ENCODE measurements at places on chromosomes 6 and 20. TPM values are rescaled to one million over a fixed set of nuclear protein-coding genes. Genes with fewer than 3 reads are reported as not detected.

UNC93A gene
- total RNA-seq, result not detected

ENPP5 gene
- not detected for total RNA-seq

FAM50B gene
- not detected for total RNA-seq

HLA-DPA1 gene
- 0.69 TPM for total RNA-seq

RBM24 gene
- 23.0 TPM for total RNA-seq

SLC22A7 gene
- not detected for total RNA-seq

ZNF165 gene
- 4.2 TPM for total RNA-seq

ZSCAN12 gene
- total RNA-seq, result 3.2 TPM

PLTP gene
- 17.7 TPM for total RNA-seq

MEP1A gene
- not detected for total RNA-seq

PGBD1 gene
- total RNA-seq, result 7.6 TPM

MDFI gene
- 0.54 TPM for total RNA-seq

BPIFB1 gene
- 0.10 TPM for total RNA-seq

RHAG gene
- 0.23 TPM for total RNA-seq

ACTL10 gene
- not detected for total RNA-seq

ZBTB46 gene
- 15.2 TPM for total RNA-seq

MYH7B gene
- 0.59 TPM for total RNA-seq

OLIG3 gene
- total RNA-seq, result not detected

GFOD1 gene
- total RNA-seq, result 0.62 TPM

ENPP1 gene
- total RNA-seq, result 6.8 TPM

AURKA gene
- total RNA-seq, result 115 TPM

BMP5 gene
- 17.7 TPM for total RNA-seq

ID4 gene
- 0.10 TPM for total RNA-seq

SLCO4A1 gene
- 167 TPM for total RNA-seq

MANEA gene
- 20.1 TPM for total RNA-seq

FOXF2 gene
- 12.7 TPM for total RNA-seq

TTI1 gene
- 26.6 TPM for total RNA-seq

PTGIS gene
- 4.4 TPM for total RNA-seq

ORC3 gene
- total RNA-seq, result 36.9 TPM

SCRT2 gene
- total RNA-seq, result not detected

GFRAL gene
- not detected for total RNA-seq

OTOR gene
- not detected for total RNA-seq

TCP11 gene
- total RNA-seq, result not detected

CCHCR1 gene
- 37.1 TPM for total RNA-seq

C4A gene
- total RNA-seq, result 8.1 TPM

NKX2-2 gene
- not detected for total RNA-seq

DPPA5 gene
- not detected for total RNA-seq

RIPPLY2 gene
- total RNA-seq, result 6.5 TPM

ADGRF1 gene
- total RNA-seq, result 0.95 TPM

EYS gene
- not detected for total RNA-seq

PHF20 gene
- total RNA-seq, result 51.5 TPM

JPH2 gene
- total RNA-seq, result 0.49 TPM

DNMT3B gene
- total RNA-seq, result 3.5 TPM

CCNC gene
- total RNA-seq, result 43.4 TPM

HDGFL1 gene
- not detected for total RNA-seq

PPP1R3G gene
- 0.44 TPM for total RNA-seq

LTB gene
- 3.7 TPM for total RNA-seq

MYMX gene
- 1.8 TPM for total RNA-seq

PTCRA gene
- not detected for total RNA-seq

GNAS-AS1 gene
- total RNA-seq, result not detected

EFCAB8 gene
- 1.1 TPM for total RNA-seq

Measured in Panc1 (cell line).